Fibroblast of the conjunctiva (primary cell): ENCODE measurements at places on chromosomes 5 and 9.

GRCh38 chr9:113337714-113338113 is 2.4 kb downstream of the WDR31 start:
- no peak for DNase-seq

DNA sequence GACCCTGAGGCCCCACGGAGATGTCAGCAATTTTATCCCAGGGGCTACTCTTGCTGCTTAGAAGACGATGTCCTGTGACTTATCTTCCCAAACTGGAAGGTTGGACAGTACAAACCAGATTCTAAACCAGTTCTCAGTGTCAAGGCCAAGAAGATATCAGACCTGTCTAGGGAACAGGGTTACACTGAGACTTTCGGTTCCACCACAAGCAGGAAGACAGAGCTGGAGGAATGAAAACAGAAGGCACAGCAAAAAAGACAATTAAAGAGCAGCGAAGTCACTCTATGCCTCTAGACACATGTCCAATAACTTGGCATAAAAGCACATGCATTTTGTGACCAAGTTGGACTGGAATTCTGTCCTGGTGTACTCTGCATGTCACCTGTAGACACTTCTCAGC is 73.4 kb upstream of the TMEM252 start:
- DNase-seq: no peak

- no peak for DNase-seq
Measured at GRCh38 chr5:16234598-16234997, 55.0 kb upstream of the MARCHF11 start.

GRCh38 chr5:135306557-135306956 is 92.5 kb downstream of the MACROH2A1 start:
- DNase-seq: no peak

GRCh38 chr5:96868603-96869371 is 7.5 kb upstream of the ERAP2 start:
- peak; percentile 79 for DNase-seq
